Stimulated activated effector memory CD8-positive, alpha-beta T cell treated with anti-CD3 and anti-CD28 coated beads, Interleukin-12 subunit alpha, Interleukin-12 subunit beta, amount 100 ng/mL, for 72 hours (primary cell): ENCODE measurements at places on chromosomes 4 and X.

GRCh38 chr4:145316897-145317574, 136.6 kb upstream of the OTUD4 start:
- DNase-seq: no peak

GRCh38 chr4:6746721-6747293, 30.8 kb downstream of the BLOC1S4 start:
- DNase-seq: no peak

DNA sequence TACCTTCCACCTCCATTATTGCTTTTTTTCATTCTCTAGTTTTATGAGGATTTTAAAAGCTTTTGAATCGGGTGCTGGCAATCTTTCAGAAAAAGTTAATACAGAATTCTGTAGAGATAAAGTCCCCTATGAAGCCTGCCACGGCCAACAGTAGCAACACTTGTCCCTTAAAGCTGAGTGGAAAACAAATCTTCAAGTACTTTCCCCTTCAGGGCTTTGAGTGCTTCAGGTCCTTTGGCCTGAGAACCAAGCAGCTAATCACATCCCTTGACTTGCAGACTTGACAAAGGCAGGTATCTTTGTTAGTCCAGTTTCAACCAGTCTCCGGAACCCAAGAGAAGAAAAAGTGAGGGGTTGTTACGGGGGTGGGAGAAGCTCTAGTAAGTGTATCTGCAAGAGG, 144.4 kb downstream of the ATG4A start:
- no peak for DNase-seq

DNA sequence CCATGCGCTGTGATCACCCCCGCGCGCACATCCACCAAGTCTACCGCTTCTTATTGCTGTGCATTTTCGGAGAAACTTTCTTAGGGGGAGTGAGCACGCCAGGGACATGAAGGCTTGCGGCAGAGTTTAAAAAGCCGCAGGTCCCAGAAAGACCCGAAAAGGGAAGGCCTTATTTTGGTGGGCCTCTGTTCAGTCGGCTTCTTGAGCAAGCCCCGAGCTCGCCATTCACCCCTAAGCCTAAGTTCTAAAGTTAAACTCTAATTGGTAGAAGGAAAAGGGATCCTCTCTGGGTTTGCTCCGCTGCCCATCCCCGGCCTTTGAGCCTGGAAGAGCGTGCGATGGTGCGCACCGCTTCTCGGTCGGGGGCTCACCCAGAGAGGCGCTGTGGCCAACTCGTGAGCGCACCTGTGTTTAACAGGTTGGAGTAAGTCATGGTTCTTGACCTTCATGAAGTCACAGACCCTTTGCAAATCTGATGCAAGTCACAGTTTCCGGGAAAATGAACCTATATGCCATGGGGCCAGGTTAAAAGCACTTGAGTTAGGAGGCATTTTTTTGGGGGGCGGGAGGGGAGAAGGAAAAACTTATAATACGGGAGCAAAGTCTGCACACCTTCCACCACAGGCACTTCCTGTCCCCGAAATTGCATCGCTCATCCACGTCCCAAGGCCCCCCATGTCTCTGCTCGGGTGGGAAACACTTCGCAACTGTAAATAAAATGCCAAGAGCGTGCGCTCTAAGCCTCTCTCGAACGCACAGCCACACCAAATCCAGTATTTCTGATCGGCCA, 1.9 kb downstream of the PHOX2B start:
- DNase-seq: no peak

DNA sequence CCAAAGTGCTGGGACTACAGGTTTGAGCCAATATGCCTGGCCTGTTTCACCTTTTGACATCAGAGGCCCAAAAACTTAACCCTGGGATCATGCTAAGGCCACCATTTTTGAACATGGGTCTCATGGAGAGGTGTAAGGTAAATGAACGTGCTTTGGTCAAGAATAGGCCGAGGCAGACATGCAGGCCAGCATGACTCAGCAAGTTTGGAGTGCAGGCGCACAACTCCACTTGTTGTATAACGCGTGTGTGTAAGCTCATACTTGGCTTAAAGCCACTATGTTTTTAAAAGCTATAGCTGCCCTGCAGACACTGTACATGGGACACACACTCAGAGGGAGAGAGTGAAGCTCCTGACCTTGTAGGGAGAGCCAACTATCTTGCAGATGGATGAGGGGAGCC, 43.8 kb upstream of the HPSE start:
- DNase-seq: no peak

GRCh38 chrX:109635146-109635545, 10.2 kb upstream of the KCNE5 start:
- no peak for DNase-seq

GRCh38 chrX:19543951-19544381, 28.7 kb upstream of the MAP3K15 start:
- no peak for DNase-seq
